ENCODE measurements at places on chromosomes 7 and 10.

DNA sequence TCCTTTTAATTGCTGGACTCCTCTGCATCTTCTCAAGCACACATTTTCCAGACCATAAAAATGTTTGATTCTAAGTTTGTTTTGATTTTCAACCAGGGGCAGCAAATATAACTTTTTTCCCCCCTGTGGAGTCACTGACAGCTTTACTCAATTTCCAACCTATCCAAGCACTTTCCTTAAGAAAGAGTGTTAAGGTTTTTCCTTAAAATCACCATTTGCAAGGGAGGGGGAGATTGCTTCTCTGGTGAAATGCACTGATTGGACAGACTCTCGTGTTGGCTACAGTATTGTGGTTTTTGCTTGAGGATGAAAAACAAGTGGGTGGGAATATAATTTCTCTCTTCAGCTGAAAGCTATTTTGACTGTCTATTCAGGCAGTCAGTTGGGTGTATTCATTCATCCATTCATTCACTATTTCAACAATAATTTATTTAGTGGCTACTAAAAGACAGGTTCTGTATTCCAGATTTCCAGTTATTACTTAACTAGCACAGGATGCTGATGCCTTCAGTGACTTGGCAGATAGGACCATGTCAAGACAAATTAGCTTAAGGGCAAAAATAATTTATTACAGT lies 146.3 kb downstream of the BAMBI start:
- no peak for DNase-seq

GRCh38 chr7:16881844-16882243 lies at the start of gene AGR3:
Gene AGR3, minus strand, starts transcription at chr7:16881983. Its CDS starts 3,365 bp downstream, at chr7:16878618.
- DNase-seq = no peak

- DNase-seq = no peak
Observed at GRCh38 chr7:154375956-154376355, 323.8 kb downstream of the DPP6 start.

GRCh38 chr7:16982640-16983350 lies 101.0 kb upstream of the AGR3 start:
- peak; percentile 46 for DNase-seq

DNA sequence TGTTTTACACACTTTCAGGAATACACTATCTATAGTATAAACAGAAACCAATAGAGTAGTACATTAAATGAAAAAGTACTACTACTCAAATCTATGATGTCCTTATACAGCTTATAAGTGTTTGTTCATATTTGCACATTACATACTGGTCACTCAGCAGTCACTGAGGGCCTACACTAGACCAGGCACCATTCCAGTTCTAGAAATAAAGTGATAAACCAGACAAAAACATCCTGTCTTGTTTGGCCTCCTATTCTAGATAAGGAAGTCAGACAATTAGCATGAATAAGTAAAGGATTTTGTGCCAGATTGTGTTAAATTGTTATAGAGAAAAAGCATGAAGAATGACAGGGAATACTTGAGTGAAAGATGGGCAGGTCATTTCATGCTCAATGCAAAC lies 219.0 kb downstream of the CRPPA start:
- DNase-seq = no peak

GRCh38 chr7:42385912-42386311 lies 148.9 kb upstream of the GLI3 start:
- no peak for DNase-seq

GRCh38 chr7:13920053-13920697 lies 69.3 kb downstream of the ETV1 start:
- DNase-seq = peak; percentile 94

DNA sequence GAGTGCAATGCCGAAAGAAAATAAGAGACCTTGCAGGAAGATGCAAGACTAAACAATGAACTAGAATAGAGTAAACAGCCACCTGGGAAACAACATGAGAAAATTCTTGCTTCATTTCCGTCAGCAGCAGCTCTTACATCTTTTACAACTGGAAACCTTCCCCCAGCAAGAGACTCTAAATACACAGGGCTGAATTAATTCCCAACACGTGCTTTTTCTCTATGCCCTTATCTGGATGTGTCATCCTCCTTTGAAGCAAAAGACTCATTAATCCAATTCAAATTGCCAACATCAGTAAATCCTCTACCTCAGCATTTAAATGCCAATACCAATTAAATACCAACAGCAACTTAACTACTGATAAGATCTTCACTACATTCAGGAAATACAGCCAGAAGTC lies 99.0 kb upstream of the PDE1C start:
- DNase-seq = no peak

DNA sequence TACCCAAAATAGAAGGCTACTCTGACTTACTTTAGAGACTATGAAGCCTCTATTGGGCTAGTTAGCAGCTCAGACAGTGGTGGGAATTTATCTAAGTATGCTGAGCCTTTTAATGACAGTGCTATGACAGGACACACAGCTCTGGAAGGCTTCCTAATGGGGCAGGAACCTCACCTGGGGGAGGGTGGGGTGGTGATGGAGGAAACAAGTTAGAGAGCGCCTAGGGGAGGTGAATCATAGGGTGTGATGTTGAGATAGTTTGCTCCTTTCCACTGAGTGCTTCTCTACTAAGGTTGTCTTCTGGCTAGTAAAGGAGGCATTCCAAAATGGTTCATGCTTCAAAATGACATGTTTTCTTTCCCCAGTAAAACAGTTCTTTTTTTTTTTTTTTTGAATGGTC lies 42.1 kb downstream of the PPP1R9A start:
- DNase-seq = no peak

DNA sequence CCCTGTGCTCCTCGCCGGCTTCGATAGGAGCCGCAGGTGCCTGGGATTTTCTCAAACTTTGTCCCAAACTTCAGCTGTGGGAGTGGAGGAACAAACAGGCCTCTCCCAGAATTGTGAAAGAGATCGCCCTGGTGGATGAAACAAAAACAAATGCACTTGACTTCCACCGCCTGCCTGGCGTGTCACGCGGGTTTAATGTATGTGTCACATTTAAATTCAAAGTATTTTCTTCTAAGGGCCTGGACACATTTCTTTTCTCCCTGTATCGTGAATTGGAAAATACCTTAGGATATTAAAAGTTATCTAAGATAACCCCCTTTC lies 694 bp upstream of the WASL start:
- DNase-seq = no peak

GRCh38 chr7:98678215-98678614 lies 61.1 kb downstream of the NPTX2 start:
- no peak for DNase-seq

DNA sequence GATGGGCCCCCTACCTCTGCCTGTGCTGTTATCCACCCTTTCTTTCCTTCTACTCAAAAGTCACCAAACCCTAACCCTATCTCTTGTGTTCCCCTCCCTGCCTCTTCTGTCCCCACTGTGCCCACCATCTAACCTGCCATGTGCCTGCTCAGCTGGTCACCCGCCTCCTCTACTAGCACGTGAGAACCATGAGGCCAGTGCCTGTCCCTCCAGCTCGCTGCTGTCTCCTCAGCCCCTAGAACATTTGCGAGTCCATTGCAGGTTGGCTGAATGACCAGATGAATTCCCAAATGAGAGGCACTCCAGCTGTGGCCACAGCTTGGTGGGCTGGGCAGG lies 129.0 kb downstream of the ARHGAP22 start:
- no peak for DNase-seq

DNA sequence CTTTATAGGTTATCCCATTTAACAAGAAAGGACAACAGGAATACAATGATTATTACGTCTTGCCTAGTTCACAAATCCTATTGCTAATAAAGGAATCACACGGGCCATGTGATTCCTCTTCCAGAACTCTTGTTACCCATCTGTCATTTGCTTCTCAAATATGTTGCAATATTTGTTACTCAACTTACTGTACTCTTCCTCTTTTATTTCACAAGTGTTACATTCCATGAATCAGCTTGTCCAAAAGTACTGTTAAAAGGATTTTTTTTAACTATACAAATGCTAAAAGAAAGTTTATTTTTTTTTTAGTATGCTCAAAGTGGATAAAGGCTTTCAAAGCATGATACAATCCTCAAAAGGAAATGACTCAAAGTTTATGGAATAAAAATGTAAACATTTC lies 3.9 kb upstream of the CD36 start:
- no peak for DNase-seq

- DNase-seq = no peak
Observed at GRCh38 chr10:62029401-62029800, 127.9 kb downstream of the ARID5B start.

DNA sequence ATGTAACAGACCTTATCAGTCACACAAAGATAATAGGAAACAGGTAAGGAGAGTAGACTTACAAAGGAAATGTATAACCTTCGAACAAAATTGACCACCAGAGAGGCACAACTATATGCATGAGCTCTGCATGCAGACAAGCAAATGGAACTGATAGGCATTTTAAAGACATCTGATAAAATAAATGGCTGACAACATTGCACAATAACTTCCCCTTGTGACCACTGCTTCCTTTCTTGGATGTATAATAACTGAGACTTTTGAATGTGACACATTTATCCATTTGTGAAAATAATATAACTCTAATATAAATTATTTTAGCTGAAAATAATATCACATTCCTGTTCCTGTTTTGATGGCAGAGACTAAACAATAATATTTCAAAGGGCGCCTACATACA lies 654.2 kb upstream of the STEAP1 start:
- no peak for DNase-seq

DNA sequence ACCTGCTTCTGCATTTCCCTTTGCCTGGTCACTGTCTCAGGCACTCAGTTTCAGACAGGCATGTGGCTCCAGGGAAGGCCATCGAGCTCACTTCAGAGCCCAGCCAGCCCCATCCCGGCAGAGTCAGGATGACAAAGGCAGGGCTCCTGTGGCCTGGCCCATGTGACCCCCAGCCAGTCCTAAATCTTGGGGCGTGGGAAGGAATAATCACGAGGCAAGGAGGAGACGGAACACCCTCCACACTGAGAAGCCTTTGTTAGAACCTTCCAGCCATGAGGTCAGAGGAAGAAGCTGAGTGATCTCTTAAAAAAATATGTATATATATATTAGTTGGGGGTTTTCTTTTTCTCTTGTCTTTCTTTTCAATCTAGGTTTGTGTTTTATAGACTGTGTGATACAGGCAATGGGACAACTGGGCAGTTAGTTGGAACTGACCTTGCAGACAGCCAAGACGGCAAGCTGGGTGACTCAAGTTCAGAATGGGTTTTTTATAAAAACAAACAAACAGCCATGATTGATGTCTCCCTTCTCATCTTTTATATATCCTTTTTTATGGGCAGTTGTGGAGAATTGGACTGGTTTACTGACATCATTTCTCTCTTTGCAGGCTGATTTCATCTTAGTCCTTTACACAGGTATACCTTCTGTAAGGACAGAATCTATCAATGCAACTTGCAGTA lies 60.8 kb downstream of the CHN2 start:
- no peak for DNase-seq

- DNase-seq = peak; percentile 55
Observed at GRCh38 chr10:45008524-45009161, 7.9 kb downstream of the ZNF22 start.

DNA sequence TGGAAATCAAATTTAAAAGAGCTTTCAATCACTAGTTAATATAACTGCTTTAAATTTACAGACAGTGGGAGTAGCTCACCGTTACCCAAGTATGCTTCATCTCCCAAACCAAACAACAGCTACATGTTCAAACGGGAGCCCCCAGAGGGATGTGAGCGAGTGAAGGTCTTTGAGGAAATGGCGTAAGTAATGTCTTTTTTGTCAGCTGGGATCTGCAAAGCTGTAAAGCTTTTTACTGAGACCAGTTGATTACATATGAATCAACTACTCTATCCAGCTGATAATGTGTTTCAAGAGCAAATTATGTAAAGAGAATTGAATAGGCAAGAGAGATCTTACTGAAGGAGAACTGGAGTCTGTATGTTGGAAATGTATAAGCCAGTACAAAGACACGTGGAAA lies 116.2 kb downstream of the GLCCI1 start:
- no peak for DNase-seq

DNA sequence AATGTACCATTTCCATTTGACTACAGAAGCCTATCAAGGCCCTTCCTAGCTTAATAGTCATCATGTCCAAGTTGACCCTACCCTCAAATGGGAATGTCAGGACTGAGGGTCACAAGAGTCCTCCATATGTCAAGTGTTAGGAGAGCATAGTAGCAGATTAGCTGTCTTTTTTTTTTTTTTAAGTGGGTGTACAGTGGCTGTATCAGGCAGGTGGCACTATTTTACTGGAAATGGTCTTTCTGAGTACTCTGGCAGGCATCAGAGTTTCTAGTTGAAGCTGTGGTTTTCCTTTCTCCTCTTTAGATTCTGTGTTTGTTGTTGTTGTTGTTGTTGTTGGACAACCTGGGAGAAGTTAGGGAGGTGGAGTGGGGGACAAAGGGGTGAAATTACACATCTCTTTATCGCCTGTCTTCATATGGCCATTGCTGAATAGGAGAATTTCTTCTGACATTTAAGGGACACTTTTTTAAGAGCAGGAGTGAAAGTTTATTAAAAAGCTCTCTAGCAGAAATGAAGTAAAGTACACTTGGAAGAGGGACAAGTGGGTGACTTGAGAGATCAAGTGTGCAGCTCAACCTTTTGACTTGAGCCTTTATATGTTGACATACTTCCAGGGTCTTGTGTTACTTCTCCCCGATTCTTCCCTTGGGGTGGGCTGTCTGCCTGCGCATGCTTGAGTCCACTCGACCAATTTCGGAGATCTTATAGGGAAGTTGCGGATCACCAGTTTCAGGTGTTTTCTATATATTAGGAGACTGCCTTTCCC lies 104.1 kb upstream of the FOXP2 start:
- DNase-seq = no peak

- DNase-seq = no peak
Observed at GRCh38 chr10:8633909-8634308, 579.4 kb downstream of the GATA3 start.

- DNase-seq = no peak
Observed at GRCh38 chr7:14505906-14506305, 396.6 kb downstream of the DGKB start.

DNA sequence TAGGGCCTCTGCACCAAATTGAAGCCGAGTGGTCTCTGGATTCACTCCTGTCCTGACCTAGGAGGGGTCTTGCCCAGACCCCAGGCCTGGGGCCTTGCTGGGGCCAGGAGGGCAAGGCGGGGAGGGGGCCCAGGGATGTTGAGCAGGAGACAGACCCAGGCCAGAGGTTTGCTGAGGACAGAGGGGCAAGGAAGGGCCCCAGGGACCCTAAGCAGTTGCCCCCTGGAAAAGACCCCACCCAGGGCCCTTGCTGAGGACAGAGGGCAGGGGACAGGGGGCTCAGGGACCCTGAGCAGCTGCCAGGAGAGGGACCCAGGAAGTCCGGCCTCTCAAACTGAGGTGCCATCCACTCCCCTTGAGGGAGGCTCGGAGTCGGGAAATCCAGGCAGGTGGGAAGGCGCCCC lies 32.7 kb downstream of the FOXL3 start:
- no peak for DNase-seq

DNA sequence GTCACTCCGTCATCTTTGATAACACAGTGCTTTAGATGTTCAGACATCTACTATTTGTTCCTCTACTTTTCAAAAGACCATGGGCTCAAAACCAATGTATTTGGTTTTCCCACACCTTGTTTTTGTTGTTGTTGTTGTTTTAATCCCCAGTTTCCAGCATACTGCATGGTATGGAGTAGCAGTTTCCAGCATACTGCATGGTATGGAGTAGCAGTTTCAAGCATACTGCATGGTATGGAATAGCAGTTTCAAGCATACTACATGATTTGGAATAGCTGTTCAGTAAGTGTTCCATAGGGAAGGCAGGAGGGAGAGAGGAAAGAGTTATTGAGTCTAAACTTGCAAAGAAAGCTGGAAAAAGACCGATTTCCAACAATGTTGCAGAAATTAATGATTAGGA lies 314.3 kb upstream of the PRKCQ start:
- DNase-seq = no peak
